ENCODE measurements at places on chromosomes 7 and 10.

GRCh38 chr7:116340201-116340847 lies 130.0 kb downstream of the TES start:
- no peak for DNase-seq

DNA sequence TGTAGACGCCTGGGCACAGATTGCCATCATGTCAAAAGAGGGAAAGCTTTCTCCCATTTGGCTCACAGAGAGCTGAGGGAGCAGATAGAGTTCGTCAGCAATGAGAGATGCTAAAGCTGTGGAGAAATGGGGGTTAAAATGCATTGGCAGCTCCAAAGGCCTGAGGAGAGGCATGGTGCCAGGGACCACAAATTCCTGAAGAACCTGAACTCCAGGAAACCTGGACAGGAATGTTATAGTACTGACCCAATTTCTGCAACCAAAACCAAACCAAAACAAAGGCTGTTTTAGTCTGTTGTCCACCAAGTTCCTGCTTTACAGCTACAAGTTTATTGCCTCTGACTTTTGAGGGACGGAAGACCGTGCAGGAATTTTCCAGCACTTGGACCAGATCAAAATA lies 575.7 kb downstream of the REEP3 start:
- DNase-seq, result no peak

GRCh38 chr7:22653951-22654350 lies 73.0 kb upstream of the IL6 start:
- no peak for DNase-seq

GRCh38 chr10:17101257-17101909 lies 28.2 kb downstream of the CUBN start:
- no peak for DNase-seq

DNA sequence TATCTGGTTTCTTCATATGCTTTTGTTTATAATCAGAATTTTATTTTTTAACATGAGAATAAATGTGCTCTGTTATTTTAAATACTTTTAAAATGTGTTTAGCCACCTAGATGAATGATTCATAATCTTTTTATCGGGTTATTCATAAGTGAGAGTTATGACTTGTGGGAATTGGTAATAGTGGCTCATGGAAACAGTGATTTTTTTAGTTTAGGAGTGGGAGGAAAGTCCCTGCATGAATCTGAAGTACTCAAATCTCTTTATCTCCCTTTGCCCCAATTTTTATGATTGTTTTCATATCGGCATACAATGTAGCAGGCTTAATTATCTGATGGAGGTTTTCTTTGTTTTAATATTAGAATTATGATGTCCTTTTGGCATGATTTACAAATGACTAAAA lies 42.9 kb downstream of the TAX1BP1 start:
- no peak for DNase-seq

DNA sequence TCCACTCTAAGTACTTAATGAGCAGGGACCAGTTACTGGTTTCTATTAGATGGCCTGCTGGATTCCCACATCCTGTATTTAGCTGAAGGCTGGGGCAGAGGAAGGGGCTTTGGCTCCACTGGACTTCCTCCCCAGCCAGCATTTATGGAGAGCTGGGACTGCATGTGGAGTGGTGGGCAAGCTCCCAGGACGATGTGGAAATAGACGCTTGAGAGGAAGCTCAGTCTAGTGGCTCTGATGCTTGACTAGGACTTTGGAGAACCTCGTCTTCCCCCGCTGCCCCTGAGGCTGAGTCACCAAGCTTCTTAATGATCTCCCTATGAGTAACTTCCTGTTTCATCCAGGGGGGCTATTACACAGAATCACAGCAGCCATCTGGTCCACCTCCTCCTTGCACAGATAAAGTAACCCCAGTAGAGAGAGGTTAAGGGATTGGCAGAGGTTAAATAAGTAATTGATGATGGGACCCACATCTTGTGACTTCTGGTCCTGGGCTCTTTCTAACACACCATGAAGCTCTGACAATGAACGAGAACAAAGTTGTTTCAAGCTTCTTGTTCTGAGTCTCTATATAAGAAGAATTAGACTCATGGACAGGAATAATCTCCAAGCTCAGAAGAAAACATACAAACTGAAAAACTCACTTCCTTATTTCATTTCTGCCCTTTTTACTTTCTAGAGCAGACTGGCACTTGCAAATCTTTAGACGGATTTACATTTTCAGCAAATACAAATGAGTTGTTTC lies 126.2 kb downstream of the PRPF18 start:
- no peak for DNase-seq

GRCh38 chr7:45716380-45717203 lies 142.4 kb downstream of the ADCY1 start:
- no peak for DNase-seq

DNA sequence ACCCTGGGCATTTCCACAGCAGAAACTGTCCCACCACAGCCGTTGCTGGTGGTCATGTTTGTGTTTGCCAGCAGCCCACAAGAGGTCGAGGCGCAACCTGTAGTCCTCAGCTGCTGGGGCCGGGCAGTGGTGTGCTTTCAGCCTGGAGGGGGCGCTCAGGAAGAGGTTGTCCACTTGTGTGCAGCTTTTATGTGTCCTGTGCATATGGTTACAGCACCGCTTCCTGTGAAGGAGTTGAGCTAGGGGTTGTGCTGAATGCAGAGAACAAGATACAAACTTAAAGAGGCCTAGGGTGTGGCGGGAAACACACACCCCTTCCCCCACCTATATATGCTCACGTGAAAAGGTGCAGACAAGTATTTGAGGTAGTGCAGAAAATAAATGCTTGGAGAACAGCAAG lies 29.5 kb upstream of the PFKFB3 start:
- DNase-seq, result peak; percentile 84

DNA sequence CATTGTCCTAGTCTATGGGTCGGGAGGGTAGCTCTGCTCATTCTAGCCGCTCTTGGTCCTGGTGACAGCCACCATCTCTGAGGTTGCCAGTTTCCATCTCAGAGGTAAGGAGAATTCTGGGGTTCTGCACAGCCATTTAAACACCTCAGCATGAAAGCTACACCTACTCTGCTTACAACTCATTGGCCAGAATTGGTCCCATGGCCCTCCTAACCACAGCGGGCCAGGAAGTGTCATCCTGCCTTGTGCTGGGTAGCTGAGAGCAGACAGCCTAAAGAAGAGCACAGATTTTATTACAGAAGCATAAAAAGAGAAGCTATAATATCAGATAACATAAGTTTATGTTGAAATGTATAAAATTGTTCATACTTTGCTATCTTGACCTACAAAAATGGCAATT lies 152.7 kb downstream of the HECW1 start:
- no peak for DNase-seq

DNA sequence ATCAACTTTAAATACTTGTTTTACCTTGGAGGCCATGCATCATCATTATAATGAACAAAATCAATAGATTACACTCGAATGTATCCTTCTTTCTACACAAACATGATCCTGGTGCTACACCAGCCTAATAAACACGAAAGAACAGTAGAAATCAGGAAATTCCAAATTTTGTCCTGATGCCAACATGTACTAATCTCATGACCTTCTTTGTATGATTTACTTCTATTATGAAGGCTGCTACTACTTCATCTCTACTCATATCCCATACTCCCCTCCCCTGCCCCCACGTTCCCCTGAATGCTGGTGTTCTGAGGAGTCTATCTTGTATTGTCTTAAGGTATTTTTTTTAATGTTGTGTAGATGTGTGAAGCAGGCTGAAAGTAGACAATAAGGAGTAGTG lies 315.0 kb downstream of the CACNA2D1 start:
- DNase-seq, result no peak

- no peak for DNase-seq
Observed at GRCh38 chr10:77266242-77266641, 371.4 kb downstream of the KCNMA1 start.

- DNase-seq, result no peak
Observed at GRCh38 chr10:32445036-32445435, 904 bp upstream of the CCDC7 start.

GRCh38 chr10:66085906-66086305 lies 839.9 kb upstream of the LRRTM3 start:
- no peak for DNase-seq

DNA sequence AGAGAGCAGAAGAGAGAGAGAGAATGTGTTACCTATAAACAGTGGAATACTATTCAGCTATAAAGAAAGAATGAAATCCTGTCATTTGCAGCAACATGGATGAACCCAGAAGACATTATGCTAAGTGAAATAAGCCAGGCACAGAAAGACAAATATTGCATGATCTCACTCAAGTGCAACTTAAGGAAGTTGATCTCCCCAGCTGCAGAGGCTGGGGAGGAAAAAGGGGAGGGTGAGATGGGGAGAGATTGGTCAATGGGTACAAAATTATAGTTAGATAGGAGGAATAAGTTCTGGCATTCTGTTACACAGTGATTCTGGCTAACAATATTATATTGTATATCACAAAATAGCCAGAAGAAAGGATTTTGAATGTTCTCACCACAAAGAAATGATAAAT lies 11.2 kb upstream of the JAZF1 start:
- no peak for DNase-seq

DNA sequence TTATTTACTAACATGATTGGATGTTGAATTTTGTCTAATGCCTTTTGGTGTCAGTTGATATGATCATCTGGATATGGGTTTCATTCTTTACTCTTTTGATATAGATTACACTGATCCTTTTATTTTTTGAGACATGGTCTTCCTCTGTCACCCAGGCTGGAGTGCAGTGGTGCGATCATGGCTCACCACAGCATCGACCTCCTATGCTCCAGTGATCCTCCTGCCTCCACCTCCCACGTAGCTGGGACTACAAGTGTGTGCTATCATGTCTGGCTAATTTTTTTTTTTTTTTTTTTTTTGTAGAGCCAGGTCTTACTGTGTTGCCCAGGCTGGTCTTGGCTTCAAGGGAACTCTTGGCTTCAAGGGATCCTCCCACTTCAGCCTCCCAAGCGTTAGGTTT lies 27.1 kb downstream of the BMS1 start:
- DNase-seq, result no peak

DNA sequence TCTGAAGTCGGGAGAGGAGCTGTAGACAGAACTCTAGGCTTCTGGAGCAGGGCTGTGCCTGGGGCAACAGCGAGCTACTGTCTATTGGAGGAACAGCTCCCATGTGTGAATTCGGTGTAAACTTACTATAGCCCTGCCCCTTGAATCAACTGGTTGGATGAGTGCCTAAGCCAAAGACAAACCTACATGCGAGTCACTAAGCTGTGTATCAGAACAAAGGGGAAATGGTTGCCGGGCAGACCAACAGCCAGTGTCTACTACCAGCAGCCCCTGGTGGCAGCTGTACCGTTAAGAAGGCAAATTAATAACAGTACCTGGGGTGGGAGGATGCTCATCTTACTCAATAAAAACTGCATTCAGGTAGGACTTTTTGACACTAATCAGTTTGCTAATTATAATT lies 343.6 kb downstream of the ACTR3B start:
- DNase-seq, result no peak

GRCh38 chr10:49631975-49632374 lies 18.1 kb downstream of the CHAT start:
- no peak for DNase-seq

DNA sequence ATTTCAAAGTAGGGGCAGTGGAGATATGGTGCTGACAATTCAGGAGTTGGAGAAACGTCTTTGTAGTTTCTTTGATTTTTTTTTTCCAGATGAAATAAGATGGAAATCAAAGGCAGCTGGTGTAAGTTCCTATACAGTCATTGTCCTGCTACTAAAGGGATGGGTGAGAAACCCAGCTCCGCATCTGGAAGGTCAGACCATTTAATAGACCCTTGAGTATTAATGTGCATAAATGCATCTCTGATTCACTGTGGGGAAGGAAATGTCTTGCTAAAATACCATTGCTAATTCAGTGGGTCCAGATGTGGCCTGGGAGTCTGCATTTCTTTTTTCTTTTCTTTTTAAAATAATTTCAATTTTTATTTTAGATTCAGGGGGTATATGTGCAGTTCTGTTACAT lies 15.5 kb downstream of the ABCB4 start:
- DNase-seq, result no peak

- DNase-seq, result no peak
Observed at GRCh38 chr7:34155220-34155908, 250.0 kb downstream of the BMPER start.

DNA sequence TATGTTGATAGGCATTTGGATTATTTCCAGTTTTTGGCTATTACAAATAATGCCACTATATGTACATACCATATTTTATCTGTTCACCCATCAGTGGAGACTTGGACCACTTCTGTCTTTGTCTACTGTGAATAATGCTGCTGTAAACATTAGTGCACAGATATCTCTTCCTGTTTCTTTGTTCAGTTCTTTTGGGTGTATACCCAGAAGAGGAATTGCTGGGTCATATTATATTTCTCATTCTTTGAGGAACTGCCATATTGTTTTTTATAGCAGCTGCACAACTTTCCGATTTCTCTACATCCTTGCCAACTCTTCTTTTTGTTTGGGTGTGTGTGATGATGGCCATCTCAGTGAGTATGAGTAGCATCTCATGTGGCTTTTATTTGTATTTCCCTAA lies 218.0 kb downstream of the LRMDA start:
- no peak for DNase-seq

GRCh38 chr7:21076574-21076973 lies 289.9 kb upstream of the SP8 start:
- DNase-seq, result no peak

GRCh38 chr10:123912871-123913270 lies 21.3 kb upstream of the CPXM2 start:
- DNase-seq, result no peak
